ENCODE measurements at places on chromosomes 3 and 15.

- DNase-seq, result no peak
Measured at GRCh38 chr3:134392336-134392983, 18.2 kb upstream of the AMOTL2 start.

- no peak for DNase-seq
Measured at GRCh38 chr3:14156843-14157561, 21.4 kb downstream of the XPC start.

- DNase-seq, result no peak
Measured at GRCh38 chr3:113743006-113743630, 2.9 kb downstream of the NAA50 start.

DNA sequence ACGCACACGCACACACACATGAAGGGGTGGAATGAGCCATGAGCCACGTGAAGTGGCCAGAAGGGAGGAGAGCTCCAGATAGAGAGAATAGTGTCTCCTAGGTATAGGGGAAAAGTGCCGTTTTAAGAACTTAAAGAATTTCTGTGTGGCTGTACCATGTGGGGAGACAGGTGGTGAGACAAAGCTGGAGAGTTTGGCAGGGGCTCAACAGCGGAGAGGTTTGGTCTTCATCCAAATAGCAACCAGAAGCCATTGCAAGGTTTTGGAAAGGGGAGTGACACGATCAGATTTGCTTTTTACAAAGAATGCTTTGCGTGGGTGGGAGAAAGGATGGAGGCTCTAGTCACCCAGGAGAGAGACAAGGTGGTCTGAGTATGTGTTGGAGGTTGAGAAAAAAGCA, 146.0 kb downstream of the IL20RB start:
- DNase-seq, result no peak

DNA sequence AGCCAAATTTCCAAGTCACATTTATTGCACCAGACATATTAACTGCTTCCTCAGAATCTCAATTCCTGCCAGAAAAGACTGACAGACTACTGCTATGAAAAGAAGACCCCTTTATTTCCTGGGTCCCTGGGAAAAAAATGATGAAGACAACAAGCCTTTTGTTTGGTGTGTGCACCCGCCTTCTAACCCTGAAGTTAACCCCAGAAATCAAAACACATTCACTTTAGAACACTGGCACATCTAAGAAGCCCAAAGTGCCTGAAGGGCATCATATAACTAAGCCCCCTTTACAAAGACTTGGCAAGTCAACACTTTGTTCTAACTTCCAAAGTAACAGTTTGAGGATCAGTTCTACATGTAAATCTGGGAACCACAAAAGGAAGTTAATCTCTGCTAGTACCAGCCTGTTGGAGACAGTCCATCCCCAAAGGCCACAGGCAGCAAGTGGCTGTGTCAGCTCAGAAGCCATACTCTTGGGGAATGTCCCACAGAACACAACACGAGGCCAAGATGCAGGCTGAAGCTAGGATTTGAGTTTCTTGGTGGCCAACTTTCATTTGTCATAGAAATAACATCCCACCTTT, 16.3 kb upstream of the ATP1B3 start:
- DNase-seq, result no peak

DNA sequence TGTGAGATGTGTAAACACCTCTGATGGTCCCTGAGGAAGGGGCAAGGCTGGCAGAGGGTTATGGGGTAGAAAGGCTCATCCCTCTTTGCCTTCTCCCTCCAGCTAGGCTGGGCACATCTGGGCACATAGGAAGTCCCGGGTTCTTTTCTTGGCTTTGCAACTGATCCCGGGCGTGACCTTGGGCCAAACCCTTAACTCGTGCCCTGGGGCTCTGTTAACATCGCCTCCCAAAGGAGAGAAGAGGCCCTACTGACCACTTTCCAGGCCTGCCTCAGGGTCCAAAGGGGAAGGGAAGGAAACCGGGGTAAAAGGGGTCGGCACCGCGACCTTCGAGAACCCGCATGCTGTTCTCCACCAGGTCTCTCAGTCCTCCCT, 549 bp downstream of the C3orf18 start:
- no peak for DNase-seq

GRCh38 chr3:117282566-117282965, 573.0 kb downstream of the TUSC7 start:
- DNase-seq, result no peak
